ENCODE measurements at places on chromosomes 2 and 18.
A peak's percentile ranks its signal among the peaks of the same experiment; 100 is the strongest.

- no peak for DNase-seq
Measured at GRCh38 chr2:190888449-190888848, 7.8 kb downstream of the GLS start.

GRCh38 chr2:33791625-33792024, 192.5 kb upstream of the FAM98A start:
- DNase-seq: peak; percentile 78

GRCh38 chr2:239093542-239093941, 245.7 kb downstream of the TWIST2 start:
- no peak for DNase-seq

DNA sequence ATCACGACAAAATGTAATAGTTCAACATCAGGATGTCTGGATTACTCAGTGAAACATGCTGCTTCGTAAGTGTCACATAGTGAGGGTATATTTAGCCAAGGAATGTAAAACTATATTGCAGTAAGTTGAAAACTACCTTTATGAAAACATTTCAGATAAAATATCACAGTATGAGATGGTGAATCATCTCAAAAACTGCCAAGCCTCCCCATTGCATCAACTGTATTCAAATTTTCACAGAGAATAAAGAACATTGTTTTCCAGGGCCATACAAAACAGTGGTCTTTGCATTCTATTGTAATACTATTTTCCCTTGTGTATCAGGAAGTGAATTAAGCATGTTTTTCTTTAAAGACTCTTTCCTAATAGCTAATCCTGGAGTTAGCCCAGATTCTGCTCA, 47.6 kb upstream of the MSTN start:
- no peak for DNase-seq

- DNase-seq: no peak
Measured at GRCh38 chr2:133568172-133568571, at the start of gene NCKAP5. Gene NCKAP5 (minus strand): TSS chr2:133568463. CDS start chr2:133517526, 50,937 bp downstream.

GRCh38 chr2:84276590-84277255, 182.4 kb downstream of the SUCLG1 start:
- no peak for DNase-seq

DNA sequence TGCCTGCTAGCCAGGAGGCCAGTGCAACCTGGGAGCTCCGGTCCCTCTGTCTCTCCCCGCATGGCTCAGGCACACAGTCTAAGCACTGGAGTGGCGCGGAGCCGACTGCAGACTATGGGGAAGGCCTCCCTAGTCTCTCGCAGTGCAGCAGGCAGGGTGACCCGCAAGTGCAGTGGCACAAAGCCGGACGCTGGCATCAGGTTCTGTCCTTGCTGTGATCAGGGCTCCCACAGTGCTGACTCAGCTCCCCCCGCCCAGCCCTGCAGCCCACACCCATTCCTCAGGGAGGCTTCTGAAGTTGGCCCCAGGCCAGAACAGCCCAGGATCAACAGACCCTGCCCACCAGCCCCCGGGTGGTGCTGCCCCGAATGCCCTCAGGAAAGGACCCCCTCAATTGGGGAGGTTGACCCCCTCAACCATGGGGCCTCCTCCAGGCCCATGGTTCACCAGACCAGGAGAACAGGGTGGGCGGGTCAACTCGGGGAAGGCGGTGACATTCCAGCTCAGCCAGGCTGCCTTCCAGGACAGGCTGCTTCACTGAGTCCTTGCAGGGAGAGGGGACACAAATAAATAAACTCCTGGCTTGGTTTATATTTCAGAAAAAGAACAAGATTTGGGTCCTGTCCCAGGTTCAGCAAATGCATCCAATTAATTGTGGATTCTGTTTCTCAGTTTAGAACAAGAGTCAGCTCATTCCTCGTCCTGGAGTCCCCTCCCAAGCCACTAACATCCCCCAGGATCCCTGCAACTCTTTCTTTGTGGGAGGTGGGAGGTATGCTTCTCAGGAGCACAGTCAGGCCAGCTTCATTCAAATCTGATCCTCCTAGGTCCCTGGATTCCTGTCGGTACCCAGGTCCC, 12.2 kb downstream of the BIN1 start:
- DNase-seq: no peak

DNA sequence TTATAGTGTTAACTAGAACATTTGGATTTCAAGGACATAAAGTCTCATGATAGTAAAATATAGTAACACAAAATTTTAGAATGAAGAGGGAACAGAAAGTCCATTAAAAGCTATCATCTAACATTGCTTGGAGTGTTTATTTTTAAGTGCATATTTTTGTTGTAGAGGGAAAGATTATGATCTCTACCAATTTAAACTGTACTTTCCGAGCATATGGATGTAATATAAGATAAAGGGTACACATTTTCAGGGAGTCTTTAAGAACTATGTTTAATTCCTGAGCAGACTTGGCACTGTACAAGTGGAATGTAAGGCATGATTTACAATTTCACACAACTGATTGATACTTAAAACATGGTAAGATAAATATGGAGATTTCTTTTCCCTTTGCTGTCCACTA, 34.2 kb upstream of the ZNF804A start:
- DNase-seq: no peak

GRCh38 chr2:22894761-22895160, 490.2 kb upstream of the KLHL29 start:
- no peak for DNase-seq

GRCh38 chr2:219621935-219622334, 5.5 kb upstream of the SLC4A3 start:
- DNase-seq: no peak

DNA sequence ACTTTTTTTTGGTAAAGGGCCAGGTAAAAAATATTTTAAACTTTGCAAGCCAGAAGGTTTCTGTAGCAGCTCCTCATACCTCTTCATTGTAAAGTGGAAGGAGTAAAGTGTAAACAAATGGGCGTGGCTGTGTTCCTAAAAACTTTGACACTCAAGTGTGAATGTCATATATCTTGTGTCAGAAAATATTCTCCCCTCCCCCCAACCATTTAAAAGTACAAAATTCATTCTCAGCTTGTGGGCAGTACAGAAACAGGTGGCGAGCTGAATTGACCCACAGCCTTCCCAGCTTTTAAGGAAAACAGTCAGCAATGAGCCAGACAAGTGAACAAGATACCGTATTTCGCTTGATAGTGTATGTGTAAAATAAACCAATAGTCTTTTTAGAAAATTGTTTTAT, 4.0 kb downstream of the YPEL5 start:
- DNase-seq: no peak

- DNase-seq: no peak
Measured at GRCh38 chr2:46461709-46462171, 17.6 kb upstream of the TMEM247 start.

DNA sequence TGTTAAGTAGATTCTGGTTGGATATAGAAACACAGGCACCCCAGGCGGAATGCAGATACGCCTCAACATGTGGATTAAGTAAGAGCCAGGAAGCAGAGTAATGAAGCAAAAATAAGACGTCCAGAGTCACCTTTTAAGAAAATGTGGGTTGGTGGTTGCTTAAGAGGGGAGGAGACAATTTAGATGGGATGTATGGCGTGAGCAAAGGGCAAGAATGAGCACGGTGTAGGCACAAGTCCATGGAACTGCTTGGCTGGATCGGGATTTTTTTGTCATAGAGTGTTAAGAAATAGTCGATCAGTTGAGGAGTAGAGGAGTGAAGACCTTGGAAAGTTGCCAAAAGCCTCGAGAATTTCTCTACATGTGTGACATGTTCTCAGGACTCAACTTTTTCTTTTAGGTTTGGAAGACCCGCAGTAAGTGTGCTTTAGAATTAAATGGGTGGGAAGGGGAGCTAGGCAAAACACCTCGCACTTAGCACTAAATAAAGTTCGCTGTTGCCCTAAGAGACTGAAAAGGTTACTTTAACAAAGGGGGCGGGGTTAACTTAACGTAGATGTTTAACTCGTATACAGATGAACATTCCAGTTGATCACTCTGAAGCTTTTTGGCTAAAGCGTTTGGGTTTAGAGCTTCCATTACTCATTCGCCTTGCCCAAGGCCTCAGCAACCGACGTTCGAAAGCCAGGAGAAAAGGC, 716 bp upstream of the SLC39A10 start:
- no peak for DNase-seq

Measured in AG09309 (cell line).